ENCODE measurements at places on chromosomes 16 and 17.

GRCh38 chr16:73058221-73058615 is 10.3 kb upstream of the ZFHX3 start:
- DNase-seq, result no peak

DNA sequence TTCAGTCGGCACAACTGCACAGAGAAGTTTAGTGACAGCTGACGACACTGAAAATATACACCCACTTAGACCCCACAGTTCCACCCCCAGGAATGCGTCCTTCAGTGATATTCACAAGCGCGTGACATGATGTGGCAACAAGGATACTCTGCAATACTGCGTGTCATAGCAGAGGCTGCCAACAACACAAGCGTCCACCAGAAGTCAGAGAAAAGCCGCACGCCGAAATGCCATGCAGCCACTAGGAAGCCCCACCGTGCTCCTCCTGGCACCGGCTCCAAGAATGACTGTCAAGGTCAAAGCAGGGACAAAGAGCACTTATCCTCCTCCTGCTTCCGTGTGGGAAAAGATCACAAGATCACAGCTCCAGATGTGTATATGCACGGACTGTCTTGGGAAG is 3.5 kb downstream of the ATP2A3 start:
- DNase-seq, result no peak

- DNase-seq, result peak; percentile 30
These were observed 53.3 kb upstream of the TOB1 start for GRCh38 chr17:50919321-50920040.

GRCh38 chr16:85564277-85565051 is 48.7 kb upstream of the GSE1 start:
- no peak for DNase-seq

DNA sequence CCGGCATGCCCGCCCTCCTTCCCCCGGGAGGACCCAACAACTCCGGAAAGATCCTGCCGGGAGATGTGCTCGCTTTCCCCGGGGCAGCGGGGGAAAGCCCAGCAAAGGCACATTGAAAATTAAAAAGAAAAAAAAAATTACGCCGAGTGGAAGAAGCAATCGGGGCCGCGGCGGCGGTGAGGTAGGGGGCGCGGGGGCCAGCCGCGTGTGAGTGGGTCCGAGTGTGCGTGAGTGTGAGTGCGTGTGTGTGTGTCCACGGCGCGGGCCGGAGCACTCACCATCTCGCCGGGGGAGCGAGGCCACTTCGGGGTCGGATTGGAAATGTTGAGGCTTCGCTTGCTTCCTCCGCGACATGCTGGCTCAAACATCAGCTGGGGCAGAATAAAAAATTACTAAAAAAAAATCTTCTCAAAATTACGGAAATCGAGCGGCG is at the start of gene SALL1:
TSS of gene SALL1 (minus strand) at position 383 of the 433 bp plus-strand sequence. CDS start at position 354, 29 bp downstream.
- no peak for DNase-seq

DNA sequence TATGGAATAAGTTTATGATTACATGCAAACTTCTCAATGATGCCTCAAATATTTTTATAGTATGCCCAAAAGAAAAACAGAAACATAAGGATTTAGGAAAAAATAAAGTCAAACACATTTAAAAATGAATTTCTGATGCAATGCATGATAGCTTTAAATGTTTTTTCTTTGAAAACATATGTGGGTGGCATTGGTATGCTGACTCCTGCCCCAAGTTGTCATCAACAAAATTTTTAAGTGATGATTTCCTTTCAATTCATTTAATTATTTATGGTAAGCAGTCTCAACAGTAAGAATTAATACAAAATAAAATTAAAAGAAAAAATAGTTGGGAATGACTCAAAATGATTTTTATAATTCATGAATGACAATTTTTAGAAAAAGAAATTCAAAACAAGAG is 104.9 kb downstream of the CEP112 start:
- DNase-seq, result no peak

DNA sequence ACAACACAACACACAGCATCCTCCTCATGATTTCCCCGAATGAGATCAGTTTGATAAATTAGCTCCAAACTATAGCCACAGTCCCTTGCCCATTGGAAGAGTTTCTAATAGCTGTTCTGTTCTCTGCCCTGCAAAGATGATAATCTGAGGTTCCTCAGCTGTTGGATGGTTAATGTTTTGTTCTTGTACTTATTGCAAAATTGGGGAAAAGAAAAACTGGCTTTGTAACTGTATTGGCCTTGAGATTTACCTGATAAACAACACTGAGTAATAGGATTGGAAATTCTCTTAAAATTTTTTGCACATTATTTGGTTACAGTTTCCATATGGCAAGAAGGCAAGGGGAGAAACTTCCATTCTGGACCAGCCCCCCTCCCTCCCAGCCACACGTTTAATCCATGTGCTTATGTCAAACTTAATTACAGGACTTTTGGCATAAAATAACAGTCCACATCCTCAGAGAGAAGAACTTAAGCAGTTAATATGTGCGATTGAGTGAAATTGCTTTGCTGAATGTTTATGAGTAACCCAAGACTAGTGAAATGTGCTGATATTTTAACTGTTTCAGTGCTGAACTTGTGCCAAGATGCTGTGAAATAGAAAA is 119.1 kb upstream of the ZFHX3 start:
- DNase-seq, result no peak

- DNase-seq, result no peak
These were observed 6.5 kb downstream of the UNC119 start for GRCh38 chr17:28545787-28546415.

Measured in stimulated activated CD4-positive, alpha-beta T cell treated with anti-CD3 and anti-CD28 coated beads, Interleukin-1b, Interleukin-23, amount 100 ng/mL, for 1 hour (primary cell).